ENCODE measurements at places on chromosomes 7 and 10. TPM values are rescaled to one million over a fixed set of nuclear protein-coding genes. Genes with fewer than 3 reads are reported as not detected.

The ADGRA1 gene
- 1.1 TPM for total RNA-seq

The TMEM176A gene
- 8.0 TPM for total RNA-seq

The SSMEM1 gene
- total RNA-seq = not detected

The KCNIP2 gene
- total RNA-seq = 5.5 TPM

The NUTM2D gene
- 9.8 TPM for total RNA-seq

The LGI1 gene
- not detected for total RNA-seq

The VENTX gene
- 1.2 TPM for total RNA-seq

The SEMA3E gene
- total RNA-seq = 1.1 TPM

The PNLIPRP3 gene
- total RNA-seq = not detected

The AKR1D1 gene
- 5.4 TPM for total RNA-seq

The H2BK1 gene
- total RNA-seq = not detected

DNA sequence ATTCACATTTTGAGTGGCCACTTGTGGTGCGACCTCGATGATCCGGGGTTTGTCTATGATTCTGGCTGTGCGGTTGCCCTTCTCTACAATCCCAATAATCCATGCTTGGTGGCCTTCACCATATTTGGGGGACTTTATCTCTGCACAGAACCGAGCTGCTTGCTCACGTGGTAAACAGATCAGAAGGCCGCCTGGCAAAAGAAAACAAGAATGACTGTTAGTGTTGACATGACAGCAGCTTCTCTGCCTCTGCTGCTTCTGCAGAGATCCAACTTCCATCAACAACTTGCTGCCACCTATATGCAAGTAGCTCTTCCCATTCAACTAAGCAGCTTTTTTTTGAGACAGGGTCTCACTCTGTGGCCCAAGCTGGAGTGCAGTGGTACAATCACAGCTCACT is 19.3 kb upstream of the PHYH start:
- no peak overlapping the region for H3K4me3 ChIP-seq
- peaks cover 22% of the 10 kb centered on the region for H3K36me3 ChIP-seq
- H3K27me3 ChIP-seq = no peaks in the 10 kb centered on the region
- no peaks in the 10 kb centered on the region for H3K4me1 ChIP-seq
- no peak overlapping the region for H3K27ac ChIP-seq

GRCh38 chr10:89837165-89838043 is 136.0 kb downstream of the KIF20B start:
- H3K4me3 ChIP-seq = no peak overlapping the region
- DNase-seq = no peak
- peaks cover under 1% of the 10 kb centered on the region for H3K36me3 ChIP-seq
- no peaks in the 10 kb centered on the region for H3K27me3 ChIP-seq

GRCh38 chr7:158782761-158783401 is 46.4 kb downstream of the ESYT2 start:
- H3K27me3 ChIP-seq = no peaks in the 10 kb centered on the region
- peaks cover 4% of the 10 kb centered on the region for H3K4me1 ChIP-seq
- peaks cover 5% of the 10 kb centered on the region for H3K36me3 ChIP-seq
- no peak for DNase-seq

DNA sequence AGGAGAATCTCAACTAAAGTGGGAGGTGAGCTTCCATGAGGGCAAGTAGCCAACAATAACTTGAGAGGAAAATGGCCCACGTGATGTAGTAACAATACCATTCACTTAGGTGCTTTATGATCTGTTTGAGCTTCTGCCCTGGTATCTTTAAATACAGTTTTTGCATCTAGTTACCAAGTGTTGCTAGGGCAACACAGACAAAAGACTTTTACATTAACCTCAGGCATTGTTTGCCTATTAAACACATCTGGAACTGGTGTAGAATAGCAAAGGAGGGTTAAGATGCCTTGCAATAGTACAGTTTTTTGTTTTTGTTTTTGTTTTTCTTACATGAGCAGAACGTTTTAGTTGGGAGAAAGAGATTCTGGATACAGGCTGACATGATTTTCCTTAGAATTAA is 97.7 kb upstream of the MTPN start:
- peaks cover 3% of the 10 kb centered on the region for H3K4me1 ChIP-seq
- H3K36me3 ChIP-seq = no peaks in the 10 kb centered on the region
- no peak overlapping the region for H3K4me3 ChIP-seq
- H3K27me3 ChIP-seq = no peaks in the 10 kb centered on the region
- H3K27ac ChIP-seq = no peak overlapping the region

DNA sequence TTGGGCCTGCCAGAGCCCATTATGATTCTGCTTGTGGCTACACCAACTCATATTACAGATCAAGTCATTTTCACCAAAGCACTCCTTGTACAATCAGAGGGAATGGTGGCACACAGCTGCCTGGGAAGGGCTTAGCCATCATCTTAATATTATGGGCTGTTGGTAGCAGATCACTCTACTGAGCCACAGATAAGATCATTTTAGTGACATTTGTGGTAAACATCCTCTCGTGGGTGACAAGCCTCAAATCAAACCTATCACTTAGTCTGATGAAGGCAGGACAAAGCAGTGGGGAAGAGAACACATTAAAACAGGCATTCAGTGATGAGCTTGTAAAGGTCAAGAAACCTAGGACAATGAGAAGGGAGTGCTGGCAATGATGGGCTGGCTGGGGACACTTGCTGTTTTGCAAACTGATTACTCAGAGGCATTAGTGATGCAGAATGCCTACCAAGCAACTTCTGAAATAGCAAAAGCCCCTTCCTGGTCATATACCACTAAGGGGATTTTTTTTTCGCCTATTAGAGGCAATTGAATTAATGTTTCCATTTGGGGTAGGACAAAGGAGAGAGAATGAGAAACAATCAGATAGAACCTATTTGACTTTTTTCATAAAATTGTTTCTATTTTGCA is 137.5 kb upstream of the WDR11 start:
- H3K27me3 ChIP-seq = no peaks in the 10 kb centered on the region
- no peaks in the 10 kb centered on the region for H3K4me1 ChIP-seq
- no peak overlapping the region for H3K4me3 ChIP-seq
- DNase-seq = no peak
- no peaks in the 10 kb centered on the region for H3K36me3 ChIP-seq

DNA sequence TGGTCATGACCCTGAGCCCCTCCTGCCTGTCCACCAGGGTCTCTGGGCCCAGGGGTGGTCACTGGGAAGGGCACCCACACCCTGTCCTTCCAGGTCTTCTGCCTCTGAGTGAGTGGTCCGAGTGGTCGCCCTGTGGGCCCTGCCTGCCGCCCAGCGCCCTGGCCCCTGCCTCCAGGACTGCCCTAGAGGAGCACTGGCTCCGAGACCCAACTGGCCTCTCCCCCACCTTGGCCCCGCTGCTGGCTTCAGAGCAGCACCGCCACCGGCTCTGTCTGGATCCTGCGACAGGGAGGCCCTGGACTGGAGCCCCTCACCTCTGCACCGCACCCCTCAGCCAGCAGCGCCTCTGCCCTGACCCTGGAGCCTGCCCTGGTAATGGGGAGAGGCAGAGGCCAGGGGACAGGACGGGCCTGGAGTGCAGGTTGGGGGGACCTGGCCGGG is 13.9 kb upstream of the ZNF862 start:
- H3K36me3 ChIP-seq = no peaks in the 10 kb centered on the region
- DNase-seq = no peak
- no peak overlapping the region for H3K27ac ChIP-seq
- no peaks in the 10 kb centered on the region for H3K4me1 ChIP-seq
- H3K27me3 ChIP-seq = no peaks in the 10 kb centered on the region

DNA sequence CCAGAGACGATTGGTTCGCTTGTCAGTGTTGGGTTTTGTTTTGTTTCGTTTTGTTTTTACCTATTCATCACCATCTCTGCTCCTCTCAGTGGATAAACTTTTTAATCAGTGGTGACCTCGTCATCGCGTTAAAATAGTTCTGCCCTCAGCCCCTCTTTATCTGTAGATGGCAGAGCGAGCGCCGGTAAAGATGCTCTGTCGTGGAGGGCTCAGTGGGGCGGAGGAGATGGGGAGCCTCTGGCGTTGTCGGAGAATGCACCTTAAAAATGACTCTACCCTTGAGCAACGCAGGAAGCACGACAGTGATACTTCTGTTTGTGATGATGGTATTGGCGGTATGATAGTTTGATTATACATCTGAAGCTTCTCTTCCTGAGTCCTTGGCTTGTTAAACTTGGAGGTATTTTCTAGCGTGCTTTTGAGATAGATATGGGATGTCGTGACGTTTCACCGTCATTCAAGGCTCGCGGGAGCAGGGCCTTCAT is 554 bp downstream of the CSGALNACT2 start:
- H3K27ac ChIP-seq = peak overlapping the region; percentile 69
- peak overlapping the region; percentile 95 for H3K4me3 ChIP-seq
- no peaks in the 10 kb centered on the region for H3K27me3 ChIP-seq
- H3K36me3 ChIP-seq = no peaks in the 10 kb centered on the region

DNA sequence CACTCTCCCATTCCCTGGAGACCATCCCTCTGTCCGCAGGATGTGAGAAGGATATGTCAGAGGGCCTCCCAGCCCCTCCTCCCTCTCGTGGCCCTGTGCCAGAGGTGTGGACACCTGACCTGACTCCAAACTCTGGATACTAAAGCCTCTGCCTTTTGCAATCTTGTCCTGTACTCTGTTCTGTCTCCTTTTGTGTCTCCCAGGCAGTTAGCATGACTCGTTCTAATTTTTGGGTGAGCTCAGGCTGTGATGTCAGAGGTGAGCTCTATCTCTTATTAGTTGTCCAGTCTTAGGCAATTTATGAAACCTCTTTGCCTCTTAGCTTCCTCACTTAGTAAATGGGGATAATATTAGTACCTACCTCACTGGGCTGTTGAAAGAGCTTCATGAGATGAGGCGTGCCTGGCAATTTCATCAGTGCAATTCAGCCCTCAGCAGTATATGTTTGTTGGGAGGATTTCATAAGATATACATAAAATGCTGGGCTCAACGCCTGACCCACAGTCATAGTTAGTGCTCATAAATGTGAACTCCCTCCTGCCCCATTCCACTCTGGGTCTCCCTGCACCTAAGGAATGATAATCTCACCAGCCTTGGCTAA is 10.9 kb downstream of the MARVELD1 start:
- H3K36me3 ChIP-seq = peaks cover 2% of the 10 kb centered on the region
- no peak overlapping the region for H3K4me3 ChIP-seq
- no peaks in the 10 kb centered on the region for H3K27me3 ChIP-seq
- no peak for DNase-seq
- peaks cover 3% of the 10 kb centered on the region for H3K4me1 ChIP-seq

DNA sequence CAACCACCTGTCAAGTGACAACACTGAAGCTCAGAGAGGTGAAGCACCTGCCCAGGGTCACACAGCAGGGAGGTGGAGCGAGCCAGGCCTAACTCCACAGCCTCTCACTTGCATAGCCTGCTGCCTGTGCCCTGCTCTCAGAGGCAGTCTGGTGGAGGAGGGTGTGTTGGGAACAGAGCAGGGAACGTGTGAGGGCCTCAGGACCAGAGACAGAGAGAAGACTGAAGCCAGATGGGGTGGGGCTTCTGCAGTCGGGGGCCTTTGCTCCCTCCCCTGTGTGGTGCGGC is 114.0 kb downstream of the PTPN20 start:
- DNase-seq = peak; percentile 3
- no peak overlapping the region for H3K27ac ChIP-seq
- no peak overlapping the region for H3K4me3 ChIP-seq
- no peaks in the 10 kb centered on the region for H3K36me3 ChIP-seq
- peaks cover 11% of the 10 kb centered on the region for H3K27me3 ChIP-seq
- H3K4me1 ChIP-seq = no peaks in the 10 kb centered on the region

GRCh38 chr7:1548438-1548831 is 7.6 kb downstream of the TMEM184A start:
- H3K4me3 ChIP-seq = no peak overlapping the region
- no peak for DNase-seq
- H3K27ac ChIP-seq = no peak overlapping the region
- no peaks in the 10 kb centered on the region for H3K27me3 ChIP-seq
- H3K36me3 ChIP-seq = no peaks in the 10 kb centered on the region
- H3K4me1 ChIP-seq = no peaks in the 10 kb centered on the region

DNA sequence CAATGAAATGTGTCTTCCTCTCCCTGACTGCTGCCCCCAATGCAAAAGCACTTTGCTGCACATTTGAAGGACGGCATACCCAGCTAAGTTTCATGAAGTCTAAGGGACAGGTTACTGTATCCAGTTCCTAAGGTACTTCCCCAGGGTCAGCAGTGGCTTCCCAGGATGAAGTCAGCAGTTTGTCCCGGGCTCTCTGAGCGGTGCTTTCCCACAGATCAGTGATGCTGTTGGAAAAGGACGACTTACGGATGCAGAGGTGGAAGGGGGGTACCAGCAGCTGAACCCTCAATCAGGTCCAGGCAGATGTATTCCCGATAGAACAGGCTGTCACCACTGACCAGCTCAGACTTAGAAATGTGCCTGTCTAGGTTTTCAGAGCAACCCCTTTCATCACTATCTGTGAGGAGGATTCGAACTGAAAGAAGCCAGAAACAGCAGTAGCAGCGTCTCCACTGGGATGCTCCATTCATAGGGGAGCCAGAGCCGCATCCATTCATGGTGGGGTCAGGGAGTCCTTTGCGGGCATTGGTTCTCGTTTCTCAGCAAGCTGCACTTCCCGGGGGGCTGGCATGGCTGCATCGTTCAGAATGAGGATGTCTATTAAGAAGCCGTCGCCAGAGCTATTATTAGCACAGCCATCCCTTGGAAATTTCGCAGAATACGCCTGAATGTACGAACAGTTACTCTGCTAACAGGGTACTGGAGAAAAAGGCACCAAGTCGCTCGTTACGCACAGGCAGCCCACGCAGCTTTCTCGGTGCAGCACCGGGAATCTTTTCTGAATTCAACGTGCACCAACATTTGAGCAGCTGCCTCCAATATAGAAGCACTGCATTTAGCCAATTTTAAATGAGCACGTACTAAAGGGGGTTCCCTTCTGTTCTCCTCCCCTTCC is 303.7 kb downstream of the PRPF18 start:
- no peaks in the 10 kb centered on the region for H3K36me3 ChIP-seq
- DNase-seq = no peak
- H3K27ac ChIP-seq = peak overlapping the region; percentile 87

- no peaks in the 10 kb centered on the region for H3K36me3 ChIP-seq
- H3K27me3 ChIP-seq = no peaks in the 10 kb centered on the region
- no peaks in the 10 kb centered on the region for H3K4me1 ChIP-seq
- no peak overlapping the region for H3K4me3 ChIP-seq
- no peak overlapping the region for H3K27ac ChIP-seq
These were observed 129.5 kb downstream of the GRM8 start for GRCh38 chr7:127123220-127123619.

DNA sequence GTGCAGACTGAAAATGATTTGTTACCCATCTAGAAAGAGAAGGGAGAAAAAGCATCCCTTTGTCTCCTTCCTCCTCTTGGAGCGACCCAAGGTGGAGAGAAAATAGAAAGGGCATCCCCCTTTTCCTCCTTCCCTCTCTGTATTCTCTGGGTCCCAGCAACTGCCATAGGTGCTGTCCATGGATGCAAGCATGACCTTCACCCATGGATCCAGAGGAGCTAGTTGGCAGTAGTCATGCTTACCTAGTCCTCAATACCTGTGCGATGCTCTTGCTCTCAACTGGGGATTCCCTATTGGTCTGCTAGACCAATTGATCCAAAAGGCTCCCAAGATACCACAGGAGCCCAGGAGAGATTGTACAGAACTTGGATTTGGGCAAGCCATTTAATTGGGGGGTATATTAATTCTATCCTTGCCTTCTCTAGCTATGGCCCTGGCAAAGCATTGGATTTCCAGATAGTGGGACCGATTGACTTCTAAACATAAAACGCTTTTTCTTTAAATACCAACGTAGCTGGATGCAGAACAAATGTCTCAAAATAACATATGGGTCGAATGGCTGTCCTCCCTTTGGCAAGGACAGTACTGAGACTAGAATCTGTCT is 547.8 kb upstream of the IGFBP3 start:
- H3K27ac ChIP-seq = no peak overlapping the region
- H3K4me3 ChIP-seq = no peak overlapping the region
- H3K4me1 ChIP-seq = no peaks in the 10 kb centered on the region
- peaks cover 8% of the 10 kb centered on the region for H3K36me3 ChIP-seq

GRCh38 chr7:117399820-117400422 is 27.4 kb downstream of the ASZ1 start:
- peaks cover 9% of the 10 kb centered on the region for H3K27me3 ChIP-seq
- H3K36me3 ChIP-seq = no peaks in the 10 kb centered on the region
- no peak overlapping the region for H3K4me3 ChIP-seq
- DNase-seq = no peak
